ENCODE measurements at places on chromosomes 16 and 17.

GRCh38 chr16:90035902-90036301, 16.6 kb upstream of the DBNDD1 start:
- no peak for DNase-seq

- no peak for DNase-seq
Measured at GRCh38 chr16:995087-995486, 13.5 kb downstream of the SOX8 start.

GRCh38 chr17:66387392-66387981, 85.1 kb downstream of the PRKCA start:
- no peak for DNase-seq

DNA sequence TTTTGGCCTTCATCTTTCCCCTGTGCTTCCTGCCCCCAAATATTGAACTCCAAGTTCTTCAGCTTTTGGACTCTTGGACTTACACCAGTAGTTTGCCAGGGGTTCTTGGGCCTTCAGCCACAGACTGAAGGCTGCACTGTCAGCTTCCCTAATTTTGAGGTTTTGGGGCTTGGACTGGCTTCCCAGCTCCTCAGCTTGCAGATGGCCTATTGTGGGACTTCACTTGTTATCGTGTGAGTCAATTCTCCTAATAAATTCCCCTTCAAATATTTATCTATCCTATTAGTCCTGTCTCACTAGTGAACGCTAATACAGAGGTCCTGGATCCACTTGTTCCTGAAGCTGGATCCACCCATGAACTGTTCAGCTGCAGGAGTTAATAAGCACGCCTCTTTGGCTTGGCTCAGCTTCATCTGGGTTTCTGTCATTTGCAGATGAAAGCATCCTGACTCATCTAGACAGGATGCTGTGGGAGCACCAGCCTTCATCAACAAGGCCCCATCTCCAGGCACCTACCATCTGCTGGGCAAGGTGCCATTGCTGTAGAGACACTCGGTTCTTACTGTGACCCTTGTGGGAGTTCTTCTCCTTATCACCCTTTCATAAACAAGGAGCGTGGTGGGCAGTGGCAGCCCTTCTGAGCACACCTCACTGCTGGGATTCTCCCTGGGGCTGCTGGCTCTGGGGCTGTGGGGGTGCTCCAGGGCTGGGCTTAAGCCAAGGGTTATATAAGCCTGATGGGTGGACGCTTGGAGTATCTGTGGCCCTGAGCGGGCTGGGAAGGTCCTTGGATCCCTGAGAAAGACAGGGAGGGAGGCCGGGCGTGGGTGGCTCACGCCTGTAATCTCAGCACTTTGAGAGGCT, 23.1 kb downstream of the LAT start:
- DNase-seq, result no peak

DNA sequence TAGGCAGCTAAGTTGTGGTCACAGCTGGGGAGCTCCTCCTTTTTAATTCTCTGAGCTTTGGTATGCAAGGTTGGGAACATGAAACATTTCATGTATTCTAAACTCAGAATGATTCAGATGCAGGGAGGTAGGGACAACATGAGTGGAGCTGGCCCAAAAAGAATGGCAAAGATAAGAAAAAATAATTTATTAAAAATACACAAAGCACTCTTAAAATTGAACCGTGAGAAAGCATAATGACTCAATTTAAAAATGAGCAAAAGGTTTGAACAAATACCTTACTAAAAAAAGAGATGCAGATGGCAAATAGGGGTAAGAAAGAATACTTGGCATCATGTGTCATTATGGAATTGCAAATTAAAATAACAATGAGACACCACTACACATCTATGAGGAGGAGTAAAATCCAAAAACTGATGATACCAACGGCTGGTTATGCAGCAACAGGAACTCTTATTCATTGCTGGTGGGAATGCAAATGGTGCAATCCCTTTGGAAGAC, 175.6 kb upstream of the IRX3 start:
- DNase-seq, result no peak

DNA sequence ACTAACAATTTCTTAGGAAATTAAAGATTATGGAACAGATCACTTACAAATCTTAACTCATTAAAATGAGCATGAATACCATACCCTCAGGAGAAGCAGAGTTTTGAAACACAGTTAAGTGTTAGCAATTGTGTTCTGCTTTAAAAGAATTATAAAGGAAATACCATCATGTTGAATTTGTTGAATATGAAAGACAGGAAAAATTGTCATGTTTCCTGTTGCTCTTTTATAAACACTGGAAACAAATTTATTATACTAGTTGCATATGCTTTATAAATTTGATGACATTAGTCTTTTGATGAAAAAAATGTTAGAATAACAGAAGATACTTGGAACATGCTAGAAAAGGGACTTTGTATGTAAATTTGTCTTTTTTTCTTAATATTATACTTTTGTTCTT, 59.7 kb downstream of the VMP1 start:
- no peak for DNase-seq

- DNase-seq, result peak; percentile 25
Measured at GRCh38 chr17:75517297-75517865, 1.1 kb downstream of the TSEN54 start.

DNA sequence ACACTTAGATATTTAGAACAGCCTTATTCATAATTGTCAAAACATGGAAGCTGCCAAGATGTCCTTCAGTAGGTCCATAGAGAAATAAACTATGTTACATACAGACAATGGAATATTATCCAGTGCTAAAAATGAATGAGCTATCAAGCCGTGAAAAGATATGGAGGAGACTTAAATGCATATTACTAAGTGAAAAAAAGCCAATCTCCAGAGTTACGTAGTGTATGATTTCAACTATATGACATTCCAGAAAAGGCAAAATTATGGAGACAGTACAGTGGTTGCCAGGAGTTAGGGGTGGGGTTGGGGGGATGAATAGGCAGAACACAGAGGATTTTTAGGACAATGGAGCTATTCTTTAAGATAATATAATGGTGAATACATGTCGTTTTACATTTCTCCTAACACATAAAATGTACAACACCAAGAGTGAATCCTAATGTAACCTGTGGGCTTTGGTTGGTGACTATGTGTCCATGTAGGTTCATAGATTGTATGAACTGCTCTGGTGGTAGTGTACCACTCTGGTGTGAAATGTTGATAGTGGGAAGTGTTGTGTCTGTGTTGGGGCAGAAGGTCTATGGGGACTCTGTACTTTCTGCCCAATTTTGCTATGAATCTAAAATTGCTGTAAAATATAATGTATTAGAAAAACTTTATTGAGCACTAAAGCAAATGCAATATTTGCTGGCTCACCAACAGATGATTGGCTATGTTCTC, 122.6 kb downstream of the USP22 start:
- no peak for DNase-seq

- no peak for DNase-seq
Measured at GRCh38 chr16:74603848-74604247, 3.1 kb downstream of the GLG1 start.

DNA sequence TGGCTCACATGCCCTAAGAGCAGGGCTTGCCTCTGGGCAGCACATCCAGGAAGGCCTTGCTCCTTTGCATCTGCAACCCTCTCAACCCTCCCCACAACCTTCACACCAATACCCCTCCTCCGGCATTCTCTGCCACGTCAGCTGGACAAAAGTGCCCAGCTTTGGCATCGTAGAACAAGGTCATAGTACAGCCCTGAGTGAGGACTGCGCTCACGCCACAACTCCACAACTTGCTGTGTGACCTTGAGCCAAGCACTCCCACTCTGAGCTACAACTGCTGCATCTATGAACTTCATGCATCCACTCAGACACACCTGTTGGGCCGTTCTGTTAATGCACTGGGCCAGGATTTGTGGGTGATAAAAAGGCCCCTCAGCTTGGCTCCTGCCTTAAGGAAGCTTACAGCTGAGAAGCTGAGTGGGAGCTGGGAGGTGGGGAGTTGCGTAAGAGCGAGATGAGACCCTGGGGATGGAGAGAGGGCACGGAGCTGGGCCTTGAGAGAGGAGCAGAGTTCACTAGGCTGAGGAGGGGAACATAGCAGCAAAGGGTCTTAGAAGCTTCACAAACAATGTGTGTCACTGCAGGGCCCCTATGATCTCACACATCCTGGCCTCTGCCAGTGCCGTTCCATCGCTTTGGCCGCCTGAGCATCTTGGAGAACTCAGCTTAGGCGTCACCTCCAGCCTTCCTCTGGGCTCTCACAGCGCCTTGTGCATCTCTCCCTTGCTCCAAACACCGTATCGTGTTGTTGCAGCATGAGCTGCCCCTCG, 8.6 kb upstream of the MRC2 start:
- DNase-seq, result no peak

GRCh38 chr17:39677072-39677471, 8.8 kb downstream of the PNMT start:
- no peak for DNase-seq

DNA sequence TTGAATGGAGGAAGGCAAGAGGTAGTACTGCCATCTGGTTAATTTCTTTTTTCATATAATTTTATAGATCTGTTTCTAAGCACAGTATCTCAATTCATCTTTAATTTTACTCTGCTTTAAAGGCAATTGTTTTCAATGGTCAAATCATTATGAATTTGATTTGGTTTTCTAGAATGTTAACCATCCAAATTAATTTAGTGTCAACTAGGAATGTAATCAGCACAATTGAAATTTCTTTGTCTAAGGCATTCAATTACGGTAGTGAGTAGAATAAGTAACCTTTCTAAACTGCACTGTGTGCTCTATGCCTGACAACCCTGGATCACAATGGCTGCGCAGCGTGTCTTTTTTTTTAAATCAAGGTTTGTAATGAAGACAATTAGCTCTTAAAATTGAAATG, 44.3 kb downstream of the CACNG1 start:
- DNase-seq, result no peak

- DNase-seq, result no peak
Measured at GRCh38 chr17:55212880-55213279, 51.9 kb upstream of the HLF start.

GRCh38 chr17:17540278-17540906, 44.2 kb upstream of the RASD1 start:
- DNase-seq, result no peak

GRCh38 chr16:11734025-11734652, 8.5 kb downstream of the TXNDC11 start:
- no peak for DNase-seq

DNA sequence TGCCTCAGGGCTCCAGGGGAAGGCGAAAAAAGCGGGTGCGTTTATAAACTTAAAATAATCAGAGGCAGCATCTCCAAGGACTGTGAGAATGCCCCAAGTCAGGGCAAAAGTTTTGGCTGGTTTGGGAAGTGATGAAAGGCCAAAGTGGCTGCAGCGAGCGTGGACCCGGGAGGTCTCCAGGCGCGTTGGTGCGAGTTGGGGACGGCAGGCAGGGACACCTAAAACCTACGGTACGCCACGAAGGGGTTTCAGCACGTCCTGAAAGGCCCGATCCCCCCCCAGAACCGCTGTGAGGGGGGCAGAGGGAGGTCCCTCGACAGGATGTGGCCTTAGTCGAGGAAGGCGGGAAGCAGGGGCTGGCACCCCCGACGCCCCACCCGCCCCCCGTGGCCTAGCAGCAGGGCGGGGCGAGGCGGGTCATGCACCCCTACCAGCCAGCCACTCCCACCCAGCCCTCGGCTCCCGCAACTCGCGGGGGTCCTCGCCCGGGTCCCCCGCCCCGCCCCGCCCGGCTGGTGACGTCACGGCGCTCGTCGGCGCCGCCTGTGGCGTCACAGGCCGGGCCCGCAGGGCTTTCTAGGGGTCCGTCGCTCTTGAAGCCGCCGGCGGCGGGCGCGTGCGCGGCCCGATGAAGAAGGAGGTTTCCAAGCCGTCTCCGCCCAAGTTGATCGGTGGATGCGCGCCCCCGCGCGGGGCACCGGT, at the start of gene MYCBPAP:
Gene MYCBPAP, plus strand, starts transcription at position 569 of the 702 bp plus-strand sequence. CDS start 236 bp downstream, outside the sequence.
- DNase-seq, result peak; percentile 56

DNA sequence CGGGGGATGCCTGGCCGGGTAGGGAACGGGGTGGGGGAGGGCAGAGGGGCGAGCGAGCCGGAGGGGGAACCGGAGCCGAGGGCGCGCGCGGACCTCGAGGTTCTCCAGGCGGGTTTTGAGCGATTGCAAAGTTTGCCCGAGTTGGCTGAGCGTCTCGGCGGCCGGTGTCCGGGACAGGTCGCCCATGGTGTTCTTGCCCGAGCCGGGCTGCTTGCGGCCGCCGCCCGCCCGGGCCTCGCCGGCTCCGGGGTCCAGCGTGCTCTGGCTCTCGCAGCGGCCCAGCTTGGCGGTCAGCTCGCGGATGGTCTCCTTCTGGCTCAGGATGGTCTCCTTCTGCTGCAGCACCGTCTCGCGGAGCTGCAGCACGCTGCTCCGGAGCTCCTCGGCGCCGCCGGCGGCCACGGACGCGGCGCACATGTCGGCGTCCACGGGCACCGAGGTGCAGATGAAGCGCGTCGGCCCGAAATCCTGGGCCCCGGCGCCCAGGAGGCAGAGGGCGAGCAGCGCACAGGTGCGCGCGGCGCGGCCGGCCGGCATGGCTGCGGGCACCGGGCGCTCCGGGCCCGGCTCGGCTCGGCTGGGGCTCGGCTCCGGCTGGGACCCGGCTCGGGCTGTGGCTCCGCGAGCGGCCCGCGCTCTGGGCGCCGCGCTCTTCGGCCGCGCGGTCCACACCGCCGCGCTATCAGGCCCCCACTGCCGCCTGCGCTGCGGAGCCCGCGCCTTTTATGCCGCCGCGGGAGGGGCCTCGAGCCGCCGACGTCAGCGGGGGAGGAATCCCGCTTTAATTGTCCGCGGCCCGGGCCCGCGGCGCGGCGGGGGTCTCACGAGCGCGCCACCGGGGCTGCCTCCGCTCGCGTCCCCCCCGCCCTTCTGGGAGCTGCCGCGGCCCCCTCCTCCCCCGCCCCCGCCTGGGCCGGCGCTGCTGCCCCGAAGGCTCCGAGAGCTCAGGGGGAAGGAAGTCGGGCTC, at the start of gene NPTX1:
Gene NPTX1, minus strand, starts transcription at position 698 of the 967 bp plus-strand sequence. Its CDS starts 161 bp downstream, at position 537.
- DNase-seq, result no peak

GRCh38 chr16:85563515-85564276, 49.4 kb upstream of the GSE1 start:
- DNase-seq, result no peak

DNA sequence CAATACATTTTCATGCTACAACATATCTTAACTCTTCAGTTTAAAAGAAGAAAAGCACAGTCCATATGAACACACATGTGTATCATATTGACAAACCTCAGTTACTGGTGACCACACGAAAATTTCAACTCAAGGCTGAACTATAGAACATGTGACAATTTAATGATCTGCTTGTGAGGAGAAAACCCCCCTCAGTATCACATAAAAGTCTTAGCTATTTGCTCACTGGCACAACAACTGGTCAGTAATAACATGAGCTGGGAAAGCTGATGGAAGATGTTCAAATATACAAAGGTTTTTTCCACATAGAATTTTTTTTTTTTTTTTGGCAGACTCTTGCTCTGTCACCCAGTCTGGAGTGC, 19.5 kb downstream of the ZNF652 start:
- no peak for DNase-seq

GRCh38 chr17:56111706-56112485, 41.4 kb upstream of the ANKFN1 start:
- no peak for DNase-seq

Data from HL-60 (cell line).